Heart left ventricle (tissue), 16 donors: ENCODE measurements at places on chromosomes 5 and 9. TPM values are rescaled to one million over a fixed set of nuclear protein-coding genes. Genes with fewer than 3 reads are reported as not detected.

The SLC1A3 gene
- 66.1 TPM for total RNA-seq

The WHRN gene
- 1.1 TPM for total RNA-seq

The CMYA5 gene
- total RNA-seq: 969 TPM

The SOX30 gene
- 0.16 TPM for total RNA-seq

The CCNI2 gene
- not detected for total RNA-seq

The INSL6 gene
- not detected for total RNA-seq

The LRRC19 gene
- total RNA-seq: not detected

The SYK gene
- total RNA-seq: 3.7 TPM

The PCDHGB3 gene
- total RNA-seq: 10.2 TPM

The TMEM215 gene
- not detected for total RNA-seq

The GABRA1 gene
- not detected for total RNA-seq

The RAB3C gene
- 3.8 TPM for total RNA-seq

The ADAMTS2 gene
- total RNA-seq: 2.7 TPM

The WDR31 gene
- total RNA-seq: 14.4 TPM
